Fibroblast of gingiva (primary cell): ENCODE measurements at places on chromosomes 7 and 10.

GRCh38 chr7:47734949-47735291 lies 153.0 kb upstream of the TNS3 start:
- no peak for DNase-seq

- no peak for DNase-seq
These were observed 105.7 kb downstream of the PHTF2 start for GRCh38 chr7:77904252-77904651.

GRCh38 chr7:123460616-123461015 lies 73.8 kb downstream of the IQUB start:
- DNase-seq = no peak

- no peak for DNase-seq
These were observed 170.6 kb downstream of the EBF3 start for GRCh38 chr10:129793479-129793878.

DNA sequence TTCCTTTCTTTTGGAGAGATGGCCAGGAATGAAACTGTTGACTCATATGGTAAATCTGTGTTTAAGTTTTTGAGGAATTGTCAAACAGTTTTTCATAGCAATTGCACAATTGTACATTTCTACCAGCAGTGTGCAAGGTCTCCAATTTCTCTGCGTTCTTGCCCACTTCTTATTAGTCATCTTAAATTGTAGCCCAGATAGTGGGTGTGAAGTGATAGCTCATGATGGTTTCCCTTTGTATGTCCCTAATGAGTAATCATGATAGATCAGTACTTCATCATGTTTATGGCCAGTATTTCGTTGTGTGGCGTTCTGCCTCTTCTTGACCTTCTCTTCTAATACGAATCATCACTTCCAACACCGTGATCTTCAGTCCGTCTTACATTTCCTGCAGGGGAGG lies 136.3 kb downstream of the DOCK1 start:
- peak; percentile 87 for DNase-seq

DNA sequence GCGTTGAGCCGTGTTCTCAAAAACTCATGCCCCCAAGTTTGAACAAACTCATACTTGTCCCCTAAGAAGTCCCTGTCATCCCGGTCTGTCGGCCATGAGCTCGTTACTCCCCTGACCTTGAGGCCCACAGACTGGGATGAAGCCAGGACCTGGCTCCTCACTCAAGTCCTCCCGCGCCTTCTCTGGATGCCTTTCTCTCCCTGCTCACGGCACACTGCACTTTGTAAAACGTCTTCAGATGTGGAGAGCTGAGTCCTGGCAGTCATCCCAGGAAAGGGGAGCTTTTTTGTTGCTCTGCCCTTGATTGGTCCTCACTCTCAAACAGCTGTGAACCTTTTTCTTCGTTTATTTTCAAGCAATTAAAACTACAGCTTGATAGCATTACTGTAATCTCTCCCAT lies 110.8 kb downstream of the JAZF1 start:
- DNase-seq = peak; percentile 84

- DNase-seq = no peak
These were observed 40.4 kb downstream of the AUTS2 start for GRCh38 chr7:69638674-69639073.

GRCh38 chr7:32447218-32447617 lies 43.0 kb downstream of the LSM5 start:
- DNase-seq = no peak

GRCh38 chr7:129771928-129772479 lies 160.5 kb downstream of the NRF1 start:
- DNase-seq = no peak

GRCh38 chr7:53602817-53603418 lies 567.5 kb downstream of the POM121L12 start:
- DNase-seq = no peak

GRCh38 chr10:12405342-12406320 lies 56.3 kb downstream of the CAMK1D start:
- DNase-seq = no peak

- no peak for DNase-seq
These were observed 472.5 kb upstream of the SEMA3D start for GRCh38 chr7:85659364-85659763.

GRCh38 chr10:113420057-113420732 lies 132.7 kb upstream of the HABP2 start:
- no peak for DNase-seq

DNA sequence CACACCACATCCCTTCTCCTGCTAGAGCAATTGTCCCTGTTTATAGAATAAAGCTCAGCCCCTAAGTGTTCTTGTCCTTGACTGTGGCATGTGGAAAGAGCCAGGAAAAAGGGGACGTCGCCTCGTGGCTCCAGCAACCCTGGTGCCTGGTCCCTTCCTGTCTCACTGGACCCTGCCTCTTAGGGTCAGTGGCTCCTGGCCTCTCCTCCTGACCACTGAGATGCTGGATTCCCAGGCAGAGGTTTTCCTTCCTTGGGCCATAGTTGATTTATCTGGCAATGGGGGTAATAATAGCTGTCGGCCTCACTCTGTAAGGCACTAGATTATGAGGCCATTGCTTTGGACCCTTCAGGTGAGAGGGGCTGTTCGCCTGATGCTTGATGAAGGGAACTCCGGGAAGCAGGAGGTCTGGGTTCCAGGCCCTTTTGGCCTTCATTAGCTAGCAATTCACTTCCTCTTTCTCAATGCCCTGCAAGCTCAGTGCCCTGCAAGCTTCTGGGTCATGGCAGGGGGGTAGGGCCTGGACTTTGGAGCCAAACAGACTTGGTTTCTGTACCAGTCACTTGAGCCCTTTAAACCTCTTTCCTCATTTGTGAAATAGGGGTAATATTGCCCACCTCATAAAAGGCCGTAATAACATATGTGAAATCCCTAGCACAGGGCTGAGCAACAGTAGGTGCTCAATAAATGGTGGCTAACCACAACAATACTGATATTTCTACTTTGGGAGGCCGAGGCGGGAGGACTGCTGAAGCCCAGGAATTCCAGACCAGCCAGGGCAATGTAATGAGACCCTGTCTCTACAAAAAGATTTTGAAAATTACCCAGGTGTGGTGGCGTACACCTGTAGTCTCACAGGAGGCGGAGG lies 1.1 kb downstream of the ASL start:
- no peak for DNase-seq

DNA sequence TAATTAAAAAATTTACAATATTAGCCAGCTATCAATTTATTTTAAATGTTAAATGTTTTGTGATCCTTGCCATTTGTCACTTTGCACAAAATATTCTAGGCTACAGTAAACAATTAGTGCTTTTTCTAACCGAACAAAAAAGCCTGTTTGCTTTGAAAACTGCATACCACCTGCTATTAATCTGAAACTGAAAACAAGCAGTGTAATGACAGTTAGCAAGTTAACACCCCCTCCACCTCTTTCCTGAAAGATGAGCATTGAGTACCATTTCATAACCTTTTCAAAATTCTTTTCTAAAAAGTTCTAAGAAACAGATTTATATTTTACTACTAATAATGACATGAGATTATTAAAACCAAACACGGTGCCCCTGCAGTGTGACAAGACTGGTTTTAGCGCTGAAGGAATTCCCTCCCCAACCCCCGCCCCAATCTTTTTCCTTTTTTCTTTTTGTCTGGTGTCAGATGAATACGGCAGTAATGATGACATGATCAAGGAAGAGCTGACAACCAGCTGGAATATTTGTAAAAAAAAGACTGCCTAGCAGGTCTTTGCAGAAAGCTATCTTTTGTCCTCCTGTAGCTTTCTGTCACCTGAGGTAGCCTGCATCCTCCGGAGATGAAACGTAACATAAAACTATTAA lies 175.6 kb downstream of the CHCHD3 start:
- DNase-seq = no peak

GRCh38 chr10:103923502-103923901 lies 5.5 kb upstream of the STN1 start:
- no peak for DNase-seq

DNA sequence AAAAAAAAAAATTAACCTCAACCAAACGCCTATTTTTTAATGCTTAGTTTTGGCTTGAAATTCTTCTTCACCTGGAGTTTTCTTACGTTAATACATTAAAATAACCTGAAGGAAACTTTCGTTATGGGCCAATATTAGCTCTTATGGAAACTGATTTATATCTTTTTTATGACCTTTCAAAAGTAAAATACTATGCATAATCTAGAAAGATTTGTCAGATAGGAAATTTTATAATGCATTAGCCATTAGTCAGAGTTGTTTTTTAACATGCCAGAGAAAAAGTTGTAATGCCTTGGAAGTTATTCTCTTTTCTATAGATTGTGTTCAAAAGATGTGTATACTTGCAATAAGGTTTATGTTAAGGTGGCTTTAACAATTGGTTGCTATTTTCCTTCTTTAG lies 34.3 kb upstream of the ARL4A start:
- DNase-seq = no peak

- DNase-seq = no peak
These were observed 133.8 kb downstream of the SEMA3A start for GRCh38 chr7:84060760-84061261.

GRCh38 chr10:17123961-17124360 lies 5.7 kb downstream of the CUBN start:
- DNase-seq = no peak

GRCh38 chr7:25968205-25968993 lies 183.6 kb upstream of the NFE2L3 start:
- DNase-seq = no peak

DNA sequence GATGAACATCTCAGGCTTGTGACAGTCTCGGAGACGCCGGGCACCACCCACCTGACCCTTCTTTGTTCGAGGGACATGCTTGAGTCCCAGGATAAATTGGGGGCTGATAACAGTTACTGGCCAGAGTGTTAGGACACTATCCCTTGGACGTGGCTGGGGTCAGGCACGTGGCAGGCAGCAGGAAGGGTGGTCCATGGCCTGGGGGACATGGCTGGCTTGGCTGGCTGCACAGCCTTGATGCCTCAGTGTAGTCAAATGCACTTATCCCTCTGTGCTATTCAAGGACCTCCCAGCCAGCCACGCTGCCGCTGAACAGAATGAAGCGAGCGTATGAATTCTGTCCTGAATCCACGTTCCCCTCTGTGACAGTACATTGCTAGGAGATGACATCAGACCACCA lies 662.0 kb upstream of the FOXK1 start:
- no peak for DNase-seq

DNA sequence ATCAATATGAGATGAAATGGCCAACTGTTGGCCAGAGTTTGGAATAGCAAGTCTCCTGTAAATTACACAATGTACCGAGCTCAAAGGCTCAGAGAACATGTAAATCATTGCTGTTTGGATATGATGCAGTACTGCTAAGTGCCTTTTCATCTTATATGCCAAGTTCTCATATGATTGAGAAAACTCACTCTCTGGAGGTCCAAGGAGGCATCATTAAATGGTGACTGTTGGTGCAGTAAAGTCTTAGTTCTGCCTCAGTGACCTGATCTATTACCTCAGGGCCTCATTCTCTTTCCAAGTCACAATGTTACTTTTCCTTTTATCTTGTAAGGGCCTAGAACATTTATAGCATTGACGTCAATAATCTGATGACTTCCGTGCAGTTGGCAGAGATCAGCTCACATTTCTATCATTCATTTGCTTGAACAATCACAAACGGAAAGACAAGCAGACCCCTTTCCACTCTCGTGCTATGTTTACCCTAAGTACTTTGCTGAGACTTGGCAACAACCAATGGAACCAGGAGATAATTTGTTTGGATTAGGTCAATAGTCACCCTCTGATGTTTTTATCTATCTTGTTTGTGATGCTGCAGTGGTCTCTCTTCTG lies 32.6 kb upstream of the PDK4 start:
- DNase-seq = peak; percentile 91

DNA sequence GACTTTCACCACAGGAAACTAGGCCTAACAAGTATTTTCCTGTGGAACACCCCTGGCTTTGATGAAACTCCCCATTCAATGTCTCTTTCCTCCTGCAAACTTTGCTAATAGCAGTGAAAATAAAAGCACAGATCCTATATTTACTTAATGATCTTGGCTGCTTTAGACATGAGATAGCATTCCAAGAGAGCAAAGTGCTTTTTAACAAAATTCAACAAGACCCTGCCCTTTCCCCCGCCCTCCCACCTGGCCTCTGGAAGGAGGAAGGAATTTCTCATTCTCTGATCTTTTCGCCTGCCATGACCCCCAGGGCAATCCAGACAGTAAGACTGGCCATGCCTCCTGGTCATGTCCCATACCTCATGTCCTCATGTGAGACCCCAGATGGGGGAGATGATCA lies 185.7 kb downstream of the KCNMA1 start:
- no peak for DNase-seq

DNA sequence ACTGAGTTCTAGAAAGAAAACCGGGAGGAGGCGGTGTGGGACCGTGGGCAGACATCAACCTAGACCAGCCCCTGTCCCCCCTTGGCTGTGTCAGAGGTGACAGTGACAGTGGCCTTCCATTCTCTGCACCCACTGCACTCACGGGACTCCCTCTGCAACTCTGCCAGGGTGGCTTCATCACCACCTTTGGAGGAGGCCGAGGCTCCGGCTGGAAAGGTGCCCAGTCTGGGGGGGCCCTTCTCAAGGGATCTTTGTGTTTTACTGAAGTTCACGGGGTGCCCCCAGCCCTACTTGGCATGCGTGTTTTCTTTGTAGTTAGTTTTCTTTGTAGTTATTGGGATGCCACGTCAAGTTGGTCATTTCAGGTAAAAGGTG lies 417.6 kb downstream of the DNAJB6 start:
- DNase-seq = no peak

GRCh38 chr7:18401757-18402156 lies 93.8 kb upstream of the HDAC9 start:
- no peak for DNase-seq

GRCh38 chr10:72068901-72069446 lies 19.4 kb downstream of the SPOCK2 start:
- no peak for DNase-seq

GRCh38 chr10:48655411-48656240 lies 29.0 kb upstream of the WDFY4 start:
- DNase-seq = peak; percentile 74

- DNase-seq = no peak
These were observed 147.7 kb downstream of the SH2D4B start for GRCh38 chr10:80685355-80685754.

GRCh38 chr7:83931968-83932367 lies 262.6 kb downstream of the SEMA3A start:
- DNase-seq = no peak

GRCh38 chr10:72812753-72813430 lies 80.6 kb upstream of the OIT3 start:
- DNase-seq = peak; percentile 56

DNA sequence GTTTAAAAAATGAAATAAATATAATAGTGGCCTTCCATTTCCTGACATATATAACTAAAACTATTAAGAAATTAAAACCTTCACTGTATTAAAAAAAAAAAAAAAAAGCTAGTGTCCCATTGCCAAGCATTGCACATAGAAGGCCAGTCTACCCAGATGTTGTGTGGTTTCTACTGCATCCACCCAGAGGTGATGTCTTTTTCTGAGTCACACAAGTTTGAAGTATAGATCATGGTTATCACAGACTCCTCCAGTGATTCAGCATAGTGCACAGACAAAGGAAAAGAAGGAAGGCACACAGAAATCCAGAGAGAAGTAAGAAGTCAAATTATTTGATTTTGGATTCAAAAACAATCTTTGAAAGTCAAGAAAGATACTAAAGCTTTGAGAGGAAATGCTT lies 429.0 kb downstream of the ETV1 start:
- DNase-seq = peak; percentile 22
